ENCODE measurements at places on chromosomes 5 and 9.
A peak's percentile ranks its signal among the peaks of the same experiment; 100 is the strongest.

GRCh38 chr9:19682397-19682796 is 106.4 kb downstream of the SLC24A2 start:
- H3K27ac ChIP-seq: no peak overlapping the region
- no peak overlapping the region for H3K4me3 ChIP-seq
- H3K36me3 ChIP-seq: no peaks in the 10 kb centered on the region
- no peak for DNase-seq

- H3K36me3 ChIP-seq: no peaks in the 10 kb centered on the region
- H3K27ac ChIP-seq: no peak overlapping the region
- no peak for DNase-seq
- H3K4me1 ChIP-seq: peaks cover 13% of the 10 kb centered on the region
- H3K4me3 ChIP-seq: no peak overlapping the region
Observed at GRCh38 chr9:120839146-120839545, 3.6 kb downstream of the PSMD5 start.

GRCh38 chr5:177516601-177517568 is at the start of gene DDX41:
Gene DDX41 (minus strand): TSS chr5:177516961. CDS start chr5:177516945, 16 bp downstream.
- no peaks in the 10 kb centered on the region for H3K27me3 ChIP-seq
- H3K4me1 ChIP-seq: peaks cover 8% of the 10 kb centered on the region
- H3K36me3 ChIP-seq: peaks cover 47% of the 10 kb centered on the region
- peak within 1 kb of the TSS; percentile 98 for H3K4me3 ChIP-seq
- H3K27ac ChIP-seq: peak within 1 kb of the TSS; percentile 18
- peak; percentile 100 for DNase-seq

GRCh38 chr5:106423109-106423897 is 1247.4 kb downstream of the EFNA5 start:
- no peak for DNase-seq
- no peaks in the 10 kb centered on the region for H3K36me3 ChIP-seq
- H3K27me3 ChIP-seq: no peaks in the 10 kb centered on the region

DNA sequence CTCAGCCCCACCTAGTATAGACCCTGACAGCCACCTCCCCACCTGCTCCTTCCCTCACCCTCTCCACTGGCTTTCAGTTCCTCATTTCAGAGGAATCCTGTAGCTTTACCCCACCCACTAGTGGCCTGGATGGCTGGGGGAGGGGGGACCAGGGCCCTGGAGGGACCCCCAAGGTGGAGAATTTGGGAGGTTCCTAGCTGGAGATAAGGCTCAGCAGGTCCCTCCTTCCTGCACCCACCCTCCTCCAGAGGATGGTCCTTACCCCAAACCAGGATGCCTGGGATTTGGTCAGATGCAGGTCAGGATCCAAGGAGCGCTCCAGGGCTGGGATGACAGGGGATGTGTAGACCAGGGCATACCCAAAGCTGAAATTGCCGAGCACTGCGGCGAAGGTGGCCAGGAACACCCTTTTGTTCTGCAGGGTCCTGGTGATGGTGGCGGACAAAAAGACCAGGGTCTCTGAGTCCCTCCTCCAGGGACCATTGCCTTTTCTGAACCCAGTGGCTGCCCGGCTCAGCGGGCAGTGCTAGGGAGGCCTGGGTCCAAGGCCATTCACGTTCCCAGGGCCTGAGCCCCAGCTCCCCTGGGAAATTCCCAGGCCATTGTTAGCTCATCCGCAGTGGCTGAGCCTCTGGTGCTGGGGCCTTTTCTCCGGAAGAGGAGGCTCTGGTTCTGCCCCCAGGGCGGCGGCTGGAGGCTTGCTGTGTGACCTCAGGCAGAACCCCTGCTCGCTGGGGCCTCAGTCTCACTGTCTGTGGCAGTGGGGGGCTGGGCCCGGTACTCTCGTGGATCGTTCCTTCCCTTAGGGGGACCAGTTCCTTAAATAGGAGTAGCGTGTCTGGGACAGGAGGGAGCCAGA is 678 bp downstream of the SLC2A6 start:
- peaks cover 26% of the 10 kb centered on the region for H3K36me3 ChIP-seq
- peak; percentile 57 for DNase-seq
- H3K27ac ChIP-seq: peak overlapping the region; percentile 52
- peak overlapping the region; percentile 73 for H3K4me3 ChIP-seq

DNA sequence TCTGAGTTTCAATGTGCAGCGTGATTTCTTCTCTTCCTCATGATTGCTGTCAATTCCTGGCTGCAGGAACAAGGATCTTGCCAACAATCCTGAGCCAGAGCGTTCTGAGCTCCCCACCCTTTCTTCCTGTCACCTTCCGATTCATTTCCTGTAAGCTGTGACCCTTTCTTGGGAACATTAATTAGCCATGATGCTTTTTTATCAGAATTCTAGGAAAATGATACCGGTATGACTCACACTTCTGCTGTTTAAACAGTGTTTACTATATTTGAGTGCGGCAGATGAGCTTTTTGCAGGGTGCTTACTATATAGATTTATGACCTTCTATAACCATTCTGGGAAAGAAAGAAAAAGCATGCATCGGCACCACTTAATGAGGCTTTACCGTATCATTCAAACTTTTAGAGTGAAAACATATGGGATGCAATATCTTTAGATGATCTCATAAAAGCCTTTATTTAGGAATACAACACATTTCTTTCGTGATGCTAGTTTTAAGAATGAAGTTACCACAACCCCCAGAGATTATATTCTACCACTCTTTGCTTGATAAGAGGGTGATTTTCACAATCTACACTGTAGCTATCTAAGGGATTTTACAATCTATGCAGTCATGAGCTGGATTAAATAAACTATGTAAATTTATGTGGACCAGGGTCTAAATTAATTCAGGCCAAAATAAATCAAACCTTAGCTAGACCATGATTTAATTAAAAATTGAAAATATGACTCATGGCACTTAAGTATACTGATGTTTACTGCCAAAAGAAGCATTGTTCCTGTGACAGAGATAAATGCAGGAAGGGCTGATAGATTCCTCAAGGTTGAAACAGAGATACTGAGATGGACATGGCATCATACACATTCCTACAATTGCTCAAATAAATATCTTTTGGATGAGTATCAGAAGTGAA is 38.0 kb upstream of the OSMR start:
- H3K27me3 ChIP-seq: no peaks in the 10 kb centered on the region
- H3K4me1 ChIP-seq: peaks cover 31% of the 10 kb centered on the region
- peak overlapping the region; percentile 32 for H3K27ac ChIP-seq
- H3K4me3 ChIP-seq: no peak overlapping the region

DNA sequence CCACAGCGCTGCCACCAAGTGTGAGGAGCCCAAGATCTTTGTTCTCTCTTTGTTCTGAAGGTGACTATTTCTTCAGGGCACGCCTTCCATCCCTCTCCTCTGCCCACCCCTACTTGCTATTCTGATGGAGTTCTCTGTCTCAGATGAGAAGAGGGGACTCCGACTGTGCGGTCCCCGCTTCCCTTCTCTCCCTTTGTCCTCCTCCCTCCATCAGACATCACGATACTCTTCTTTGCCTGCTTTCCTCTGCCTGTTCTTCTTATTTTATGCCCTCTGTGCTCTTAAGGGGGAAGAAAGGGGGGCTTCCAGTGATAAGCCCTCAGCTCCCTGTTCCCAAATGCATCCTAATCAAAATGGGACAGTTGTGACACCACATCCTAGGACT is 307.8 kb downstream of the RAB3C start:
- H3K4me3 ChIP-seq: no peak overlapping the region
- H3K36me3 ChIP-seq: no peaks in the 10 kb centered on the region
- DNase-seq: no peak
- H3K27ac ChIP-seq: no peak overlapping the region
- no peaks in the 10 kb centered on the region for H3K4me1 ChIP-seq
- peaks cover 12% of the 10 kb centered on the region for H3K27me3 ChIP-seq
